ENCODE measurements at places on chromosomes 3 and 15.

- DNase-seq, result no peak
Observed at GRCh38 chr3:73485877-73486330, 138.8 kb downstream of the PDZRN3 start.

- DNase-seq, result no peak
Observed at GRCh38 chr3:143216709-143217182, 97.2 kb downstream of the CHST2 start.

DNA sequence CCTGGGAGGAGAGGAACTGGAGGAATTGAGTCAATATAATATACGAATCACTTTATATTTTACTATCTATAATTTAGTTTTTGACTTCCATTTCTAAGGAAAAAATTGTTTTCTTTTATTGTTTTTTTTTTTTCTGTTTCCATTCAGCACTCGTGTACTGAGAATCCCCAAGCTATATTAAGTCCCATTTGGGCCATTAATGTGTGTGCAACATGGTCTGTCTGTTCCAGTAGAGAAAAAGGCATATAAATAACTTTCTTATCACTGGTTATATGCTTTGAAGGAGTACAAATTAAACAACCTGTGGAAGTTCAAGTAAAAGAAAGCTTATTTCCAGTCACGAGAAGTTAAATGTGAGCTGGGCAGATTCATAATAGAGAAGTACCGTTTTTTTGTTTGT lies 498.9 kb upstream of the TPRG1 start:
- DNase-seq, result no peak

GRCh38 chr3:126913524-126913923 lies 69.4 kb upstream of the PLXNA1 start:
- no peak for DNase-seq

- no peak for DNase-seq
Observed at GRCh38 chr3:132927896-132928295, 110.3 kb upstream of the TMEM108 start.

GRCh38 chr15:89490081-89490813 lies 6.1 kb downstream of the RHCG start:
- no peak for DNase-seq

GRCh38 chr15:71201477-71201876 lies 86.2 kb downstream of the THSD4 start:
- DNase-seq, result no peak

- DNase-seq, result no peak
Observed at GRCh38 chr15:77048135-77048876, 22.6 kb downstream of the TSPAN3 start.

DNA sequence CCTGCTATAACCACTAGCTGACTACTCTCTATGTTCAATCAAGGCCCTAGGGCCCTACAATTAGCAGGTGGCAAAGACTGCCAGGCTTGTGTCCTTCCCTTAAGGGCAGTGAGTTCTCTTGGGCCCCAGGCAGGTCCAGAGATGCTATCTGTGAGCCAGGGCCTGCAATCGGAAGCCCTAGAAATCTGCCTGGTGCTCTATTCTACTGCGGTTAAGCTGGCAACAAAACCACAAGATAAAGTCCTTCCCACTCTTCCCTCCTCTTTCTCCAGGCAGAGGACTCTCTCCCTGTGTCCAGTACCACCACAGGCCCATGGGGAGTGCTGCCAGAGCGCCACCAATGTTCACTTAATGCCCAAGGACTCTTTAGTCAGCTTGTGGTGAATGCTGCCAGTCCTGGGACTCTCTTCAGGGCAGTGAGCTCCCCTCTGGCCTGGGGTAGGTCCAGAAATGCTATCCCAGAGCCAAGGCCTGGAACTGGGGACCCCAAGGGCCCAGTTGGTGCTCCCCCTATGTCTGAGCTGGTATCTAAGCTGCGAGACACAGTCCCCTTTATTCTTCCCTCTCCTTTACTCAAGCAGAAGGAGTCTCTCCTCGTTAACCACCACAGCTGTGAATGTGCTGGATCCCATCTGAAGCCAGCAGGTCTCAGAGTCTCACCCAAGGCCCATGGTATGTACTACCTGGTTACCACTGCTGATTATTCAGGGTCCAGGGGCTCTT lies 34.7 kb downstream of the XXYLT1 start:
- no peak for DNase-seq

DNA sequence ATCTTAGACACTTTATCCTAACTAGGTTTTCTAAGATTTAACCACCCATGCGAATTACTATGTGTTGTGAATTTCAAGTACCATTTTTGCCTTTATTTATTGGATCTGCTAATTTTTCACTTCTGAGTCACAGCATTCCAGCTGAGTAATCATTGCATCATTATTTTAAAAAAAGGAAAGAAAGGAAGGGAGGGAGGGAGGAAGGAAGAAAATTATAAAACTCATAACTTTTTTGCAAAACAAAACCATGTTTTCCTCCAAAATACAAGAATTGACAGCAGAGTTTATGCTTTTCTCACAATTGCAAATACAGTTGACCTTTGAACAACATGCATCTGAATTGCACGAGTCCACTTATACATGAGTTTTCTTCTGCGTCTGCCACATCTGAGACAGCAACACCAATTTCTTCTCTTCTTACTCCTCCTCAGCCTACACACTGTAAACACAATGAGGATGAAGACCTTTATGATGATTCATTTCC lies 651.4 kb upstream of the NECTIN3 start:
- DNase-seq, result no peak

Measured in head of caudate nucleus (tissue), 42 donors.